NCI-H1436 treated with DMSO at 0.1 percent for 48 hours (cell line): ENCODE measurements at places on chromosomes 7 and 10.

- DNase-seq = no peak
Observed at GRCh38 chr10:28561531-28561930, 28.6 kb downstream of the WAC start.

DNA sequence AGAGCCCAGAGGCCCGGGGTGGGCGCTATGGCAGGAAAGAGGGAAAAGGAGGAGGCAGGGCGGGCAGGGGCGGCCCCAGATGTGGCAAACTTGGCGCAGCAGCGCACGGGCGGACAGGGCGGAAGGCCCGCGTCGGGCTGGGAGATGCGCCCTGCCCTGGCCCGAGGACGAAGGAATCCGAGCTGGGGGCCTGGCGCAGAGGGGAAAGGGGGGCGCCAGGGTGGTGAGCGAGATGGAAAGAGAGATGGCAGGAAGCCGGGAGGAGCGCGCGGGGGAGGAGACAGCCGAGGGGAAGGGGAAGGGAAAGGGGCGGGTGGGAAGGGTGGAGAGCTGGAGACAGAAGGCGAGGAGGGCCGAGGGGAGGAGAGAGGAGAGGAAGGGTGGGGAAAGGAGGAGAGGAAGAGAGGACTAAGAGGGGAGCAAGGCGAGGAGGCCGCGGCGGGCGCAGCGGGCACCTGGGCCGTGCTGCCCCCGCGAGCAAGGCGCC is at the start of gene MARVELD1:
Gene MARVELD1 (plus strand): TSS at position 392 of the 487 bp plus-strand sequence. CDS start 147 bp downstream, outside the sequence.
- no peak for DNase-seq

DNA sequence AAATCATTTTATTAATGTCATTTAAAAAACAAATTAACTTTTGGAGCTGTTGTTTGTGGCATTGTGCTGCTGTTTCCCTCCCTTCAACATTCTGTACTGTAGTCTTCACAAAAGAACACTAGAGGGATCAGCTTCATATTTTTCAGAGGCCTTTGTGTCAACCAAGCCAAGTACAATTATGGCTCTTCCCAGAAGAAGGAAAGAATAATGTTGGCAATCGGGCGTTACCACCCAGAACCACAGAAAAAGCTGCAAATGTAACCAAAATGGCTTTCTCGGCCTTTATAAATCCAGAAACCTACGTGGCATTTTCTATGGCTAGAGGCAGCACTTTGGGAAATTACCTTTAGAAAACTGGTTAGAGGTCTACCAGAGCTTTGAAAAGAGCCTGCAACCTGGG is 98.8 kb upstream of the COL1A2 start:
- DNase-seq = peak; percentile 21

- no peak for DNase-seq
Observed at GRCh38 chr10:69318867-69319727, 40.8 kb downstream of the HK1 start.

- no peak for DNase-seq
Observed at GRCh38 chr7:120504386-120504785, 231.4 kb downstream of the KCND2 start.

GRCh38 chr7:17497549-17498167 is 199.2 kb downstream of the AHR start:
- no peak for DNase-seq

- DNase-seq = no peak
Observed at GRCh38 chr10:24382979-24383663, 174.2 kb downstream of the KIAA1217 start.

- no peak for DNase-seq
Observed at GRCh38 chr10:101218351-101219138, 10.7 kb downstream of the LBX1 start.

- no peak for DNase-seq
Observed at GRCh38 chr10:92830478-92831389, 17.6 kb upstream of the EXOC6 start.

GRCh38 chr7:147170341-147171012 is 1053.9 kb downstream of the CNTNAP2 start:
- no peak for DNase-seq

DNA sequence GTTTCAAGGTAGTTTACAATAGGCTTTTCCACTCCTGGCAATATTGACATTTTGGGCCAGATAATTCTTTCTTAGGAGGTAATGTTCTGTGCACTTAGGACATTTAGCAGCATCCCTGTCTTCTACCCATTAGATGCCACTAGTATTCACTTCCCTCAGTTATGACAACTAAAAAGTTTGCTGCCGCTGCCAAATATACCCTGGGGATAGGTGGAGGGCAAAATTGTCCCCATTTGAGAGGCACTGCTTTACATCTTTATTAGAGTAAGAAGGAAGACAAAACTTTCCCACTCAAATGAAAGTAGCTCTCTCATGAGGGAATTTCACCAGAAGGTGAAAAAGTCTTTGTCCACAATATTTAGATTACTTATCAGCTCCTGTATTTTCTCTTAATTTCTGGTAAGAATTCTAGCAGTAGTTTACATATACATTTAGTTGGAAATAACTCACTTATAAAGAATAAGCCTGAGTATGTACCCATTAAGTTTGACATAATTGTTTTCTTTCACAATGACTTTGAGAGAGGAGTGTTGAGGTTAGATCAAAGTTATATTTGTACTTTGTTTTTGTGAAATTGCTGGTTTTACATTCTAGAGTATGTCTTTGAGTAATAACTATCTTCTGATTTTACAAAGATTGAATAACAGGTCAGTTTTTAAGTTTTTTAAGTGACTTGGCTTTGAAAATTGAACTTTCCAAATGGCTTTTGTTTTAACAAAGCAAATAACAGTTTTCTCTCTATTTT is 46.0 kb downstream of the HELLS start:
- no peak for DNase-seq

GRCh38 chr10:103921750-103922195 is 3.8 kb upstream of the STN1 start:
- DNase-seq = peak; percentile 59

- no peak for DNase-seq
Observed at GRCh38 chr7:28406192-28406591, 6.1 kb upstream of the CREB5 start.

GRCh38 chr10:98528805-98529183 is 82.1 kb upstream of the HPS1 start:
- no peak for DNase-seq
